Activated CD4-positive, alpha-beta T cell treated with anti-CD3 and anti-CD28 coated beads for 1 hour (primary cell): ENCODE measurements at places on chromosomes 3 and 15.

GRCh38 chr3:117610156-117610555 lies 900.6 kb downstream of the TUSC7 start:
- DNase-seq: no peak

DNA sequence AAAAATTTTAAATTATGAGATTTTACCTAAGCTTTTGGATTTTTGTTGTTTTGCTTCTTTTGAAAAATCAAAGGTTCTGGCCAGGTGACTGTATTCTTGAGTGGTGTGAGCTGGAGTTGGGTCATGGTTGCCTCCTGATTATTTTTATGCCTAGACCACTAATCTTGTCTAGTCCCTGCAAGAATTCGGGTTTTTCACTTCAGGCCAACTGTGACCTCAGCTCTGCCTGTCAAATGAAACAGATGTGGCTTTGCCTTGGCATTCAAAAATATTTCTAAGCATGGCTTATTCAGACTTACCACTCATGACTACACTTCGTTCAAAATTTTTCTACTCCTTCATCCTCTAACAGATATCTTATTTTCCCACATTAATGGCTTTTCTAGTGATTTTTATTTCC lies 25.4 kb upstream of the CDV3 start:
- DNase-seq: no peak

- DNase-seq: no peak
These were observed 449.6 kb downstream of the MECOM start for GRCh38 chr3:169213956-169214355.

- no peak for DNase-seq
These were observed 1.1 kb downstream of the TKT start for GRCh38 chr3:53254509-53255422.

GRCh38 chr15:71974211-71974610 lies 143.7 kb downstream of the MYO9A start:
- no peak for DNase-seq
